ENCODE measurements at places on chromosomes 1 and 21.
A peak's percentile ranks its signal among the peaks of the same experiment; 100 is the strongest.

GRCh38 chr1:59354709-59355337 lies 57.9 kb downstream of the FGGY start:
- peak; percentile 28 for DNase-seq

DNA sequence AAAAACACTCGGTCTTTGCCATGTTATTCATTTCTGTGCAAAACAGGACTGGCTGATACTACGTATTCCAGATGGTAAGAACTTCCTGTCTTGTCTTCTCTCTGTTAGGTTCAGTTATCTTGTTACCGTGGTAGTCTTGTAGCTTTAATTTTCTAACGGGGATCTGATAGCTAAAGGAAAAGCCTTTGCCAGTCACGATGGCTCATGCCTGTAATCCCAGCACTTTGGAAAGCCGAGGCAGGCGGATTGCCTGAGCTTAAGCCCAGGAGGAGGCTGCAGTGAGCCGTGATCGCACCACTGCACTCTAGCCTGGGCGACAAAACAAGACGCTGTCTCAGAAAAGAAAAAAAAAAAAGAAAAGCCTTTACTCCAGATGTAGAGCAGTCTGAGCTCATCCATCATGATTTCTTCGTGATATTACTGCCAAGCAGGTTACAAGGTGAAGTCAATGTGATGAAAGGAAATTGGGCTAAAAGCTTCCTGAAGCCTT lies 11.1 kb upstream of the MSTO1 start:
- DNase-seq, result peak; percentile 38

DNA sequence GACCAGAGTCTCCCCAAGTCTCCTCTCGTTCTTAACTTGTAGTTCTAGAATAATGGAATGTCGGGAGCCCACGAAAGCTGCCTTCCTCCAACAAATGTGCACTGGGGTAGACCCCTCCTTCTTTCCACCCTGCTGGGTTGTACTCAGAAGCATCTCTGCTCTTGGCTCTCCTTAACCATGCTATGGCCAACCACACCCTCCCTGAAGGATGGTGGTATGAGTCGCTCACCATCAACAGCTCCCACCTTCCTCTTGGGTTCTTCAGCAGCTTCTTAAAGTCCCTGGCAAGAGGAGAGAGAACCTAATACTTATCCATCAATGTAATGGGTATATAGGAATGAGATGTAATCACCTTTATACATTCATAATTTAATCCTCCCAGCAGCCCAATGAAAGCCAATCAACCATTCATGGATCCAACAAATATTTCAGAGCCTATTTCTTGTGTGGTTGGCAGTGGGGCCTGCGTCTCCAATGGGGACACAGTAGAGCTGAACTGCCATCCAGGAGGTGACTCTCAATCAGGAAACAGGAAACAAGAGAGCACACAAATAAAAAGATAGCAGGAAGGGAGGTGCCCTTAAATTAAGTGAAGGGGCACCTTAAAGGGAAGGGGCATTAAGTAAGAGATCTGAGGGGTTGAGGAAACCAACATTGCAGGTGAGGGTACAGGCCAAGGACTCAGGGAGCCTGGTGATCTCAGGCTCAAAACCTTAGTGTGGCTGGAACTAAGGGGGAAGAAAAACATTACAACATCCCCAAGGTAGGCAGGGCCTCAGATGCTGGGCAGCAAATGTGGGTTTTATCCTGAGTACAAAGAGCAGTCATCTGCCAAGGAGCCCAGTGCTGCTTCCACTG lies 64.4 kb upstream of the ETS2 start:
- no peak for DNase-seq

- DNase-seq, result no peak
Observed at GRCh38 chr1:169041366-169041765, 65.1 kb upstream of the ATP1B1 start.

- DNase-seq, result peak; percentile 63
Observed at GRCh38 chr1:16612332-16613172, 812 bp downstream of the NBPF1 start.
